ENCODE measurements at places on chromosomes 7 and 10.

DNA sequence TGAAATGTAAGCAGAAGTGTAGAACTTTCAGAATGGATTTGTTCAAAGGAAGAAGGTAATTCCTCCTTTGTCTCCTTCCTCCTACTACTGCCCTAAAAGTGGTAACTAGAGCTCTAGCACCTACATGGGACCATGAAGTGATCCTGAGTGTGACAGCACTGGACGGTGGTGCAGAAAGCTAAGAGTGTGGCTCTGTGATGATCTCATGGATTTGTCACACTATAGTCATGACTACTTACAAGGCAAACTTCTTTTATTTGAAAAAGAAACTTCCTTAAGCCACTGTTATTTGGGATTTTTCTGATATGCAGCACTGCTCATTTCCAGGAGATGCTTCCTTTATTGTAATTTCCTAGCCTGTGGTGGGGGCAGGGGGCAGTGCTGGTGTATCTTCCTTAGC, 5.8 kb upstream of the FHIP2A start:
- no peak for DNase-seq

DNA sequence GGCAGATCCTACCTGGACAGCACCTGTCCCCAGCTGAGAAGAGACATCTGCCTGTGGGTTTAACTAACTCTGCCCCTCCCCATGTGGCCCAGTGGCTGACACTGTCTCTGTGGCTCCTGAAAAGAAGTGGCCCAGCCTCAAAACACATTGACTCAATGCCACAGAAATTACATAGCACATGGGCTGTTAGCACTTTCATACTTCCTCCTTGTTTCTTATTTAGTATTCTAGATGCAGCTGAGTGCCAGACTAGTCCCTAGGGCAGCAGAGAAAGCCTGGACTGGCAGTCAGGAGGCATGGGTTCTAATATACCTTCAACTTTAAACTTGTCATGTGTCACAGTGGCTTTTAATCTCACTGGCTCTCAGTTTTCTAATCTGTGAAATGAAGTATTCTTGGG, 171.0 kb downstream of the TRIL start:
- DNase-seq, result no peak

GRCh38 chr10:95475003-95475383, 86.2 kb downstream of the SORBS1 start:
- no peak for DNase-seq

- no peak for DNase-seq
Observed at GRCh38 chr10:86261941-86262687, 104.5 kb downstream of the GRID1 start.
